ENCODE measurements at places on chromosomes 7 and 10. TPM values are rescaled to one million over a fixed set of nuclear protein-coding genes. Genes with fewer than 3 reads are reported as not detected.

Gene RNF148
- total RNA-seq: under 0.01 TPM

Gene AKR1D1
- not detected for total RNA-seq

Gene CCDC172
- not detected for total RNA-seq

Gene CCNJ
- total RNA-seq: 18.8 TPM

Gene CALHM3
- total RNA-seq: not detected

Gene JAZF1
- total RNA-seq: 0.34 TPM

Gene LDB3
- total RNA-seq: under 0.01 TPM

Gene ARMC3
- under 0.01 TPM for total RNA-seq

Gene HMX3
- 0.07 TPM for total RNA-seq

Gene CYP3A5
- total RNA-seq: 2.9 TPM

Gene VSTM4
- total RNA-seq: not detected

Gene CD36
- total RNA-seq: 1.0 TPM

Gene OR2F1
- total RNA-seq: not detected

Gene ETV1
- total RNA-seq: 0.68 TPM

Gene C10orf105
- total RNA-seq: not detected

Gene CCT6A
- 351 TPM for total RNA-seq

Gene SLC26A5
- not detected for total RNA-seq

Gene HMX2
- not detected for total RNA-seq

Gene CALML5
- total RNA-seq: 2.3 TPM

Gene SAMD9L
- 5.3 TPM for total RNA-seq

Gene LRIT1
- total RNA-seq: not detected

Gene STAM
- total RNA-seq: 42.0 TPM

Gene GDF2
- not detected for total RNA-seq

Gene MINPP1
- total RNA-seq: 24.3 TPM

Gene PRLHR
- total RNA-seq: not detected

Gene PNLIPRP3
- total RNA-seq: 29.0 TPM

Gene HTRA1
- total RNA-seq: 120 TPM

Gene RGR
- not detected for total RNA-seq

Gene GNB2
- 130 TPM for total RNA-seq

Gene FEZF1
- under 0.01 TPM for total RNA-seq

Gene ACTA2
- total RNA-seq: 5.8 TPM

Gene RP9
- total RNA-seq: 12.2 TPM

Gene HABP2
- total RNA-seq: not detected

Gene UTF1
- not detected for total RNA-seq

Gene COBL
- 0.34 TPM for total RNA-seq

Gene SUN3
- 1.4 TPM for total RNA-seq

Gene MYOF
- 173 TPM for total RNA-seq

Gene AKR1C4
- not detected for total RNA-seq

Gene AGR3
- not detected for total RNA-seq

Gene CDC14C
- total RNA-seq: 0.07 TPM

Gene VWC2
- total RNA-seq: not detected

Gene LCOR
- 44.7 TPM for total RNA-seq

Gene ECHDC3
- 10.3 TPM for total RNA-seq

Gene IKZF1
- total RNA-seq: not detected

Gene HOXA4
- not detected for total RNA-seq

Gene GBX1
- not detected for total RNA-seq

Gene EBF3
- not detected for total RNA-seq

Gene AZGP1
- total RNA-seq: 1.0 TPM

Gene NKX1-2
- 1.4 TPM for total RNA-seq

Gene EGR2
- total RNA-seq: 0.64 TPM

Gene CHCHD1
- total RNA-seq: 15.7 TPM

Gene ZNF277
- 43.2 TPM for total RNA-seq

Gene LIPK
- 0.21 TPM for total RNA-seq

Gene SFXN2
- 2.4 TPM for total RNA-seq

Gene FFAR4
- total RNA-seq: not detected

Gene HOXA5
- not detected for total RNA-seq

Gene CARD11
- total RNA-seq: 2.4 TPM

Gene PTPRE
- 30.3 TPM for total RNA-seq

Gene CALHM2
- under 0.01 TPM for total RNA-seq
